ENCODE measurements at places on chromosomes 7 and 10.

GRCh38 chr10:124570646-124571045 is 109.0 kb downstream of the LHPP start:
- no peak for DNase-seq

GRCh38 chr7:106978425-106979420 is 65.8 kb upstream of the PRKAR2B start:
- DNase-seq: no peak

GRCh38 chr7:44537442-44537841 is 3.7 kb downstream of the NPC1L1 start:
- DNase-seq: no peak

DNA sequence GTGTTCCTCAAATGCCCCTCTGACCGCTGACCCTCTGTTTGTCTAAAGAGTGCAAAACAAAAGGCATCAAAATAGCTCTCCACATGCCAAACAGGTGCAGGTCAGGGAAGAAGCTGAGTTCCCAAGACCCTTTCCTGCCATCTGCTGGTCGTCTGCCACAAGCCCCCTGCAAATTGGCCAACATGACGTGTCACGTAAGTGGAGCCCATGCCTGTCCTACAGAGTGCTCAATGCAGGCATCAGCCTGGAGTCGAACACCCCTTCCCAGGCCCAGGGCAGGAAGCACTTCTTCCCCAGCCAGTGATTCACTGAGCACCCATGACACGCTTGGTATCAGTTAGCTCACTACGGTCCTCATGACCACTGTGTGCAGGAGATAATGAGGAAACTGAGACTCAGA is 14.1 kb downstream of the TMEM72 start:
- peak; percentile 79 for DNase-seq

DNA sequence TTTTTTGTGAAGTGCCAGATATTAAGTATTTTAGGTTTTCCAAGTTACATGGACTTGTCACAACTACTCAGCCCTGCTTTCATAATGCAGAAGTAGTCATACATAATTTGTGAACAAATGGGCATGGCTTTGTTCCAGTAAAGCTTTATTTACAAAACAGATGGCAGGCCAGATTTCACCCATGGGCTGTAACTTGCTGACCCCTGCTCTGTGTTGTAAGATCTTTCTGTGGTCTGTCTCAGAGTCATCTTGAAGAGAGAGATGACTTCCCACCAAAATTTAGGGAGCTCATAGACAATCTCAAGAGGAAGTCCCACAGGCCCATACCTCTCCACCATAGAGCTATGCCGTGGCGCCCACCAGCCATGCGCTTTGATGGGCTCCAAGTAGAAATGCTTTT is 616.1 kb downstream of the LRMDA start:
- DNase-seq: no peak

All from WTC11 (cell line).